ENCODE measurements at places on chromosomes 3 and 15.

DNA sequence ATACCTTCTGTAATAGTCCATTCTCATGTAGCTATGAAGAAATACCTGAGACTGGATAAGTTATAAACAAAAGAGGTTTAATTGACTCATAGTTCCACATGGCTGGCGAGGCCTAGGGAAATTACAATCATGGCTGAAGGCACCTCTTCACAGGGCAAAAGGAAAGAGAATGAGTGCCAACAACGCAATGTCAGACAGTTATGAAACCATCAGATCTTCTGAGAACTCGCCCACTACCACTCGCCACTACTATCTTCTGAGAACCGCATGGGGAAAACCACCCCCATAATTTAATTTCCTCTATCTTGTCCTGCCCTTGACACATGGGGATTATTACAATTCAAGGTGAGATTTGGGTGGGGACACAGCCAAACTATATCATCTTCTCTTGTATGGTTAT is 406.8 kb upstream of the CBLB start:
- H3K4me3 ChIP-seq = no peak overlapping the region
- DNase-seq = no peak
- no peaks in the 10 kb centered on the region for H3K4me1 ChIP-seq
- no peaks in the 10 kb centered on the region for H3K36me3 ChIP-seq

- H3K27ac ChIP-seq = no peak overlapping the region
- H3K4me1 ChIP-seq = peaks cover under 1% of the 10 kb centered on the region
- H3K4me3 ChIP-seq = no peak overlapping the region
- no peaks in the 10 kb centered on the region for H3K36me3 ChIP-seq
- DNase-seq = no peak
Observed at GRCh38 chr15:64763021-64763420, 12.4 kb downstream of the RBPMS2 start.

- no peak for DNase-seq
- peaks cover 2% of the 10 kb centered on the region for H3K36me3 ChIP-seq
- no peak overlapping the region for H3K4me3 ChIP-seq
- no peaks in the 10 kb centered on the region for H3K27me3 ChIP-seq
- H3K27ac ChIP-seq = peak overlapping the region; percentile 20
Observed at GRCh38 chr3:30681649-30682211, 75.3 kb downstream of the TGFBR2 start.

DNA sequence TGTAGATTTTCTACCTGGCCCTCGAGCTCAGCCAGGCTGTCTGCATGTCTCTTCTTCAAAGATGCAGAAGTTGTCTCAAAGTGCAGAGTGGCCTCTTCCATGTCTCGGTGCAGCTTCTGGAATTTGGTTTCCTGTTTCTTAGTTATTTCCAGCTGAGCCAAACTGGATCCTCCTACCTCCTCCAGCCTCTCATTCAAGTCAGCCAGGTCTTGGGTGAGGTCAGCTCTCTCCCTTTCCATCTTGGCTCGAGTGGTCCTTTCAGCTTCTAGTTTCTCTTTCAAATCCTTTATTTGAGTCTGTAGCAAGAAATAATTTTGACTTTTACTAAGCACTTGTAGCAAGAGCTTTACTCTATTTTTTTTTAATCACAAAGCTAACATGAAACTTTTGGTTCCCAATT is 81.8 kb downstream of the MYH15 start:
- H3K27ac ChIP-seq = no peak overlapping the region
- DNase-seq = no peak
- no peak overlapping the region for H3K4me3 ChIP-seq

- H3K27ac ChIP-seq = no peak overlapping the region
- H3K4me3 ChIP-seq = no peak overlapping the region
- H3K4me1 ChIP-seq = no peaks in the 10 kb centered on the region
- no peaks in the 10 kb centered on the region for H3K27me3 ChIP-seq
- no peak for DNase-seq
- no peaks in the 10 kb centered on the region for H3K36me3 ChIP-seq
Observed at GRCh38 chr3:188662795-188663194, 508.8 kb downstream of the LPP start.

DNA sequence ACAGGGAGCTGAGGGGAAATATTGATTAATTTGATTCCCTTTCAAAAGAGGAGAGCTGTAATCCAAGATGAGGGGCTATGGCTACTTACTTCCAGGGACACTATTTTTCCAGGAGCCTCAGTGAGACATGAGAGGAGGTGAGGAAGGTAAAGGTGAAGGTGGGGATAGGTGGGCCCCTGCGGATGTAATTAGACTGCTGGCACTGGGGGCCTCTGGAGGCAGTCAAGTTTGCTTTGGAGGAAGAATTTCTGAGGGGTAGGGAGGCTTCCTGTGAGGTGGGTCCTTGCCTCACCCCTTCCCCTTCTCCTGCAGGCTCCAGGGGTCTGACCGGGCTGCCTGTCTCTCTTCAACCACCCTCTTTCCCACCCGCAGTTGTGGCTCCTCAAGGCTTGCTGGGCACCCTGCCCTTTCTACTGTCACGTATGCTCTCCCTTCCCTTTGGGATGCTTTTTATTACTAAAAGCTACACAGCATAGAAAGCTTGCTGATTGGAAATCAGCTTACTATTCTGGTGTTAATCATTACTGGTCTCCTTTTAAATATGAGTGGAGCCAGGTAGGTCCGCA is 22.5 kb downstream of the GASK1A start:
- no peak for DNase-seq
- no peak overlapping the region for H3K4me3 ChIP-seq
- no peaks in the 10 kb centered on the region for H3K36me3 ChIP-seq
- H3K27me3 ChIP-seq = peaks cover 7% of the 10 kb centered on the region

GRCh38 chr15:91308199-91308598 is 208.1 kb downstream of the SV2B start:
- no peak for DNase-seq
- H3K4me3 ChIP-seq = no peak overlapping the region
- no peak overlapping the region for H3K27ac ChIP-seq
- H3K4me1 ChIP-seq = peaks cover 55% of the 10 kb centered on the region

- H3K36me3 ChIP-seq = no peaks in the 10 kb centered on the region
- H3K4me3 ChIP-seq = no peak overlapping the region
- H3K27me3 ChIP-seq = no peaks in the 10 kb centered on the region
- H3K27ac ChIP-seq = no peak overlapping the region
- DNase-seq = no peak
Observed at GRCh38 chr15:96285305-96285704, 45.2 kb upstream of the NR2F2 start.

GRCh38 chr15:67190813-67191212 is 63.6 kb downstream of the AAGAB start:
- DNase-seq = no peak
- H3K27me3 ChIP-seq = no peaks in the 10 kb centered on the region
- H3K4me3 ChIP-seq = no peak overlapping the region
- H3K4me1 ChIP-seq = no peaks in the 10 kb centered on the region

DNA sequence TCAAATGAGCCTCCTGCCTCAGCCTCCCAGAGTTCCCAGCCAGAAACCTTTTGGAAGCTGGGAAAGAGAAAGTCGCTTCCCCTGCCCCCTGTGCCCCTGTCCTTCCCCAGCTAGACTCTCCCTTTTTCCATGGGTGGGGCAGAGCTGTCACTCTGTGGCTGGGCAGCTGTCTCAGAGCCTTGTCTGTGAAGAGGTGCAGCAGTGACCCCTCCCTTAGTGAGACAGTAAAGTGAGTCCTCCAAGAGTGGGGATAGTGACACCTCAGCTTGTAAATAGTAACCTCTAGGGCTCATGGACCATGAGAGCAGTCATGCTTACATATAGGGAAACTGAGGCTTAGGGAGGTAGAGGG is 76.3 kb downstream of the SMAD6 start:
- DNase-seq = no peak
- no peak overlapping the region for H3K4me3 ChIP-seq
- no peak overlapping the region for H3K27ac ChIP-seq
- no peaks in the 10 kb centered on the region for H3K4me1 ChIP-seq
- no peaks in the 10 kb centered on the region for H3K27me3 ChIP-seq

- peaks cover 17% of the 10 kb centered on the region for H3K4me1 ChIP-seq
- no peak overlapping the region for H3K27ac ChIP-seq
Observed at GRCh38 chr3:10253731-10254130, 5.5 kb downstream of the TATDN2 start.
